ENCODE measurements at places on chromosomes 5 and 9.

GRCh38 chr5:112356178-112356956 lies 62.7 kb downstream of the EPB41L4A start:
- DNase-seq = no peak

DNA sequence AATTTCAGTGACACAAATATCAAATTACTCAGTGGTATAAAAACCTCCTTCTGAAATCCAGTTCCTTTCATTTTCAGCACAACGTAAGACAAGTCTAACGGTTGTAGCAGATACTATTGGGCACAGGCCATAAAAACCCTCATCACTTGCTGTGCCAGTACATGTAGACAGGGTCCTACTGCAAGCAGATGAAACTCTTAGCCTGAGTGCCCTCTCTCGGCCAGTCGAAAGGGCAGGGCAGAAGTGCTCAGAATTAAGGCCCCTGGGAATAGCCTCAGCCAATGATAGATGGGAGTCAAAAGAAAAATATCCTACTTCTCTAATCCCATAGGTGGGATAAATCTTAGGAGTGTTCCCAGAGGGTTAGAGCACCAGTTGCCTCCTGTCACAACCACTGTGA lies 168.5 kb upstream of the FER start:
- DNase-seq = no peak

DNA sequence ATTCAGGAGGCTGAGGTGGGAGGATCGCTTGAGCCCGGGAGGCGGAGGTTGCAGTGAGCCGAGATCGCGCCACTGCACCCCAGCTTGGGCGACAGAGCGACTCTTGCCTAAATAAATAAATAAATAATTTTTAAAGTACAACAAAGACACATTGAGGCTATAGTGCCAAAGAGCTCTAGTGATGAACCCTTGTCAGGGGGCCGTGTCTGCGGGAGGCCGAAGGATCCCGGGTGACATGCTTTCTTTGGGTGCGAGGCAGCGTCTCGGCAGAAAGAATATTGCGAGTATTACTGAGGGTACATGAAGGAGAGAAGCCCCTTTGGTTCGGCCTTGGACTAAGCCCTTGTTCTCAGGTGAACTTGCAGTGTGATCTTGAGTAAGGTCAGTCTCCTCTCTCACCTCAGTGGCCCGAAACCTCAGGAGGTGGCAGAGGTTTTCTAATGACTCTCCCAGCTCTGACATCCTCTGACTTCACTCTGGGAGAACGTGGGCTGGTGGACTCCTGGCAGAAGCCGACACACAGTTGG lies 397 bp upstream of the RECK start:
- DNase-seq = no peak

- no peak for DNase-seq
Measured at GRCh38 chr9:16314476-16314875, 556.0 kb downstream of the BNC2 start.

- DNase-seq = no peak
Measured at GRCh38 chr9:92728831-92729734, 35.5 kb downstream of the BICD2 start.

- DNase-seq = no peak
Measured at GRCh38 chr9:20683351-20684034, 566 bp upstream of the FOCAD start.

DNA sequence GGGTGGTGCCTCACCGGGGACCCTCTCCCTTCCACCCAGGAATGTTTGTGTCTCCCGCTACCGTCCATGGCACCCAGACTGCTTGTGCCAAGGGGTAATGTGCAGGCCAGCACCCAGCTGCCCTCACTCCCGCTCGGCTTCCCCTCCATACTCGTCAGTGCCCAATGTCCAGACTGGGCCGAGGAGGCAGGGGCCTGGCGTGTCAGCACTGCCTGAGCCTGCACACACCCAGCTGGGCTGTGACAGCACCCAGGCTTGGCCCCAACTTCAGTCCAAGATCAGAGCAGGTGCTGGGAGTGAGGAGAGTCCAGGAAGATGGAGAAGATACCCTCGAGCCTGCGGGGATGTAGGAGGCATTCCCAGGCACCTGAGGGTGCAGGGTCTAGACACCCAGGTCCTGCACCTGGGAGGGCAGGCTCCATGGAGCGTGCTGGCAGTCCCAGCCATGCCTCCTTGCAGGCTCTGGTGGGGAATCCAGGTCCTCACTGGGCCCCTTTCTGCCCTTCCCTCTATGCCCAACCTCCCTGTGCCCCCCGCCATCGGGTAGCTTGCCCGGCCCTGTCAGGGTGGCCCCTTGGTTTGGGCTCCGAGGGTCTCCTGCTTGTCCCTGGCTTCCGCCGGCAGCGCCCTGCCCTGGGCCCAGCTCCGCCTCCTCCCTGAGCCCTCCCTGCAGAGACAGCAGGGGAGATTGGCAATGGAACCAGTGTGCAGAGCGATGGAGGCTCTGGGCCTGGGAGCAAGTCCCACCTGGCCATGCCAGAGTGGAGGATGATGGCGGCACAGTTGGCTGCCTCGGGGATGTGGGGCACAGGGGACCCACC lies 250.8 kb upstream of the EDIL3 start:
- no peak for DNase-seq

DNA sequence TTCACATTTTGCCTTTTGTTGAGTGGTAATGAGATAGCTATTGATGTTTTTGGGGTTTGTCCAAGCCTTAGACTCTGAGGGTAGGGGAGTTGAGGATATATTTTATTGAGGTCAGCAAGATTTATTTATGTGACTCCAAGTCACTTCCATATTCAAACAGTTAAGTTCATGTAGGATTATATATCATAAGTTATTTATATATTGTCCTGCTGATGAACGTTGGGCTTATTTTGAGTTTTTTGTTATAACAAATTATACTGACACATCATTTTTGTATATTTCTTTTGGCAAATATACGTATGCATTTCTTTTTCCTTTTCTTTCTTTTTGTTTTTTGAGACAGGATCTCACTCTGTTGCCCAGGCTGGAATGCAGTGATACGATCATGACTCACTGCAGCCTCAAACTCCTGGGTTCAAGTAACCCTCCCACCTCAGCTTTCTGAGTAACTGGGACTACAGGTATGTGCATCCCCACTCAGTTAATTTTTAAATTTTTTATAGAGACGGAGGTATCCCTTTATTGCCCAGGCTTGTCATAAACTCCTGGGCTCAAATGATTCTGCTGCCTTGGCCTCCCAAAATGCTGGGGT lies 23.5 kb upstream of the IL12B start:
- no peak for DNase-seq

DNA sequence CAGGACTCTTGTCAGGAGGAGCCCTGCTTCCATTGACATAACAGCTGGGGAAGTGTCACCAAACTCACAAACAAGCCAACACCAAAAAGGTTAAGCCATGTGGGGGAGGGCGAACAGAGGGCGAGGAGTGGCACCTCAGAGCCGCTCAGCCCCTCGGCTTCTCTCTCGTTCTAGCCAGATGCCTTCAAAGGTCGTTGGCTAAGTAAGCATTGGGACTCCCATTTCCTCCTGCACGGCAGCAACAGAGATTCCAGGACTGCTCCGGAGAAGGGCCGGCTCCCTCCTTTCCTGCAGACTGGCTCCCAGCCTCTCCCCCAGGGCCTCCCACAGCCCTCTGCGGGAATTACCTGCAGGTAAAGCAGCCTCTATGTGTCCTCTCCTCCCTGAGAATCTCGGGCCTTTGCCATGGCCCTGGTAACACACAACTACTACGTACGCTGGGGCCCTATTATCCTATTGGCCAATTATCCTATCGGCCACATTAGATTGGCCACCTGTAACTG lies 52.1 kb upstream of the RNU6ATAC start:
- no peak for DNase-seq

DNA sequence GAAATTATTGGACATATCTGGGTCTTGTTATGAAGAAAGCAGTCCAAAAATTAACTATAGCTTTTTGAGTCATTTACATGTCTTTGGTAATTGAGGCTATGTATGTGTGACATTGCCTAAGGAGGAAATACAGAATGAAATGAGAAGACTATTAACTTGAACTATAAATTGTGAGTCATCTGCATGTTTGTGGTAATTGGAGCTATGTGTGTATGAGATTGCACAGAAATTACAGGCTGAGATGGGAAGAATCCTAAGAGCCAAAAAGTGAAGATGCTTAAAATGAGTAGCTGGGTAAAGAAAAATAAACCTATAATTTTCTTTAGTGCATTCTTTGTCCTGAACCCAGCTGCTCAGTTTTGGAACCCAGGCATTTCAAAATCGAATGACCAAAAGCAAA lies 747.6 kb upstream of the EDIL3 start:
- no peak for DNase-seq

DNA sequence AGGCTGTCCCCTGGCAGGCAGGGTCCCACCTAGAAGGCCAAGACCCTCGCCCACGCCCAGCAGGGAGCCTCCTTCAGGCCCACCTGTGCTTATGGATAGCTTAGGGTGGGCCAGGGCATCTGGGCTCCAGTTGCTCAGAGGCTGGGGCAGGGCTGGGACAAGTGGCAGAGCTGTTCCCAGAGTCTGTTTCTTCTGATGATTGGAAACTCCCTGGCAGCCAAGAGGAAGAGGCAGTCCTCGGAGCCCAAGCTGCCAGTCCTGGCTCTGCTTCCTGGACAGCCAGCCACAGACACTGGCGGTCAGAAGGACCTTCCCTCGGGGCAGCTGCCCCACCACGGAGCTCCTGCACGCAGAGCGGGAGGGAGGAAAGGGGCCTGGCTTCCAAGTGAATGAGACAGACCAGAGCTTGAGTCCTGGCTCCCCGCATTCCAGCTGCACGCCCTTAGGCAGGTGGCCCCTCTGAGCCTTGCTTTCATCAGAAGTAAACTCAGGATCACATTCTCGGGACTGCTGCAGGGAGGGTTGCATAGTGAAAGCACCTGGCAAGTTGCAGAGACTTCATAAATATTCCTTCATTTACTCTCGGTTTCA lies 37.9 kb upstream of the GABRP start:
- DNase-seq = no peak

DNA sequence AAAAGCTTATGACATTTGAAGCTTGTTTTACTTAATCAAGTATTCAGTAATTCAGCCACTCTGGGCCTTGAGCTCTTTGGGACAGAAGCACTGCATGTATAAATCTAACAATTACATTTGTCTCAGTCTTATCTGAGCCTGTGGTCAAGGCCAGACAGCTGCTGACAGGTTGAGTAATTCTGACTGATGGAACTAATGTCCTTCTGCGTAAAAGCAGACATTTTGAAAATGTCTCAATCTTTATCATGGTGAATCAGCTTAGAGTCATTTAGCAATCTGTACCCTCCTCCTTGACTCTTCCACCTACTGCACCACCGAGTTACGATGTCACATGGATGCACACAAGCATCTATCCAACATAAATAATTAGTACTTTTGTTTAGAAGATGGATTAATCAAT lies 400.0 kb downstream of the ARRDC3 start:
- no peak for DNase-seq

DNA sequence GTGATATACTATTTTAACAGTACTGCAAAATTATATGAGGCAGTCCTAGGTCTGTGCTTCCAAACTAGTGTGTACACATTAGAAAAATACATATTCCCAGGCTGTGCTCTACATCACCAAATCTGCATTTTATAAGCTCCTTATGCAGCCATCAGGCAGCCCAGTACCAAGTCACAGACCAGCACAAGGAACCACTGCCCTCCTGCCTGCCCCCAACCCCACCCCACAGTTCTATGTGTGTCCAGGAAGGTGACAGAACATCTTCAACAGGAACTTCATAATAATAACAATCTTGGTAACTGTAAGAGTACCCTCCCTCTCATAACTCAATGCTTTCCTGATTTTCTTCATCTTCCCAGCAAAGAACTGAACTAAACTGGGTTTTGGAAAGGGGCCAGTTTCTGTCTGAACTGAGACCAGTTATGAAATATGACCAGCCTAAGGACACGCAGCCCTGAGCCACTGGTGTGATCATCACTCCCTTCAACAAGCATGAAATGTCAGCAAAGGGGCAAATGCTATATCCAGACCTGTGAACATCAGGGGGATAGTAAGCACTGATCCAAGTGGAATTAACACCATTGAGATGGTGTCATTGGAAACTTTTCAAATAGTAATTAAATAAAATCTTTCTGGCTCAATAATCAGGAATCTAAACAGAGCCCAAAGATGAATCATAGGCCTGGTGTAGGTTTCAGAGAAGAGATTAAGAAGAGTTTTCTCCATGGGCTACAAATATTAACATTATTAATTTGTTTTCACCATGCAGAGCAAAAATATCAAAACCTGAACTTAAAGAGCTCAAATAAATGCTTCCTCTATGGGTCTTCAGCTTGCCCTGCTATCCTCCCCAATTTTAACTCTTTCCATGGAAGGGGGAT lies 82.1 kb downstream of the DPYSL3 start:
- DNase-seq = no peak

DNA sequence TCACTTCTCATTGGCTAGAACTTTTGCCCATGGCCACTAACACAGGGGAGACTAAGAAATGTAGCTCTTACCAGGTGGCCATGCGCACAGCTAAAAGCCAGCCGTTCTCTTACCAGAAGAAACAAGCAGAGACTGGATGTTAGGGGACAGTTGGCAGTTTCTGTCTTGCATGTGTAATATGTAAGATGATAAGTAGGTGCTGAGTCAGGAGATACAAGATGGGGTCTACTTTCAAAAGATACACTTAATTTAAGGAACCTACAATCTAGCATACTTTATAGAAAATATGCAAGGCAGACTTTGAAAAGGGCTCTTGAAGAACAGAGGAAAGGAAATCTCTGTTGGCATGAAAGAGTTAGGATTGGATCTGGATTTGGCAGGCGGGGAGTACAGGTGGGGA lies 244.5 kb downstream of the ZSWIM6 start:
- no peak for DNase-seq

- no peak for DNase-seq
Measured at GRCh38 chr5:159782197-159782994, 133.9 kb upstream of the ADRA1B start.

DNA sequence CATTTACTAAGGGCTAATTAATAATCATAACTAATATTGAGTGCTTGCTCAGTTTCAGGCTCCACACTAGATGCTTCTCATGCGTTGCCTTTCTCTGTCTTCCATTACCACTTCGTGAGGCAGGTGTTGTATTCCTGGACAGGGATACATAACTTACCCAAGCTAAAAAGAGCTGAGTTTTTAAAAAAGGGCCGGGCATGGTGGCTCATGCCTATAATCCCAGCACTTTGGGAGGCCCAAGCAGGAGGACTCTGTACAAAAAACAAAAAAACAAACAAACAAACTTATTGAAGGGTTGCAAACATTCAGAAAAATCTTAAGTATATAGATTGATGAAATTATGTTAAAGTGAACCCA lies 12.1 kb upstream of the ANKRD33B start:
- no peak for DNase-seq

DNA sequence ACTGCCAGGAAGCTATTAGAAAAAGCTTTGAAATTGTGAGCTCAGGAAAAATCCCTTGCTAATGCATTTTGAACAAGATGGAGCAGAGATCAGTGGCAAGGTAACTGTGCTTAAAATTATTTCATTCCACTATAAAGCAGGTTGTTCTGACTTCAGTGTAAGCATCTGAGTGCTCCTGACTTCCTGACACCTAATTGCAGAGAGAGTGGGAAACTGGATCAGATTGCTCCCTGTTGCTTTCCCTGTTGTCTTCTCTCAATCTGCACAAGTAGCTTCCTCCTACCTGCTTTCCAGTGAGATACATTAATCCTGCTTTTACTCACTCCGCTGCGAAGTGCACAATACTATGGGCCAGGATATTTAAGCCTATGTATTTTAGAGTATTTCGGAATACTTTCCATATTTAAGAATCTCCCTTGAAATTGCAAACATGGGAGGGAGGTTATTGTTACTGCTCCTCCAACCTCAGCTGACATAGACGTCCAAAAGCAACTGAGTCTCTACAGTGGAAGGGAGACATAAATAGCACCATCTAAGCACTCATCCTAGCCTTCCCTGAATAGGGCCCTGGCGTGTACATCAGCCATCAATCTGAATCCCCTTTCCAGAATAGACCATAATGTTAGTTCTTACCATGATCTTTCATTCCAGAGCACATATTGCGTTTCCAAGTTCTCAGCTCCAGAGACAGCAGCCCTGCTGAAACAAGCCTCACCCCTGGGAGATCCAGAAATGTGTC lies 178.8 kb downstream of the PAM start:
- no peak for DNase-seq

All from cortex of kidney (tissue), 1 donor.